Temporal lobe (tissue), 4 donors: ENCODE measurements at places on chromosomes 1 and 21. TPM values are rescaled to one million over a fixed set of nuclear protein-coding genes. Genes with fewer than 3 reads are reported as not detected.

Gene SELL
- 0.49 TPM for total RNA-seq

Gene PTBP2
- total RNA-seq = 215 TPM

Gene FNDC5
- 15.0 TPM for total RNA-seq

Gene ZNF593OS
- total RNA-seq = not detected

Gene S100A7A
- not detected for total RNA-seq

Gene THEMIS2
- 3.7 TPM for total RNA-seq

Gene KIF26B
- 19.7 TPM for total RNA-seq

Gene NPHS2
- total RNA-seq = not detected

Gene ADGRB2
- total RNA-seq = 60.2 TPM

Gene RNF223
- not detected for total RNA-seq

Gene SYNC
- 3.7 TPM for total RNA-seq

Gene SLAMF9
- not detected for total RNA-seq

Gene CHIT1
- total RNA-seq = under 0.01 TPM

Gene OR6N1
- total RNA-seq = not detected

Gene RGSL1
- total RNA-seq = not detected

Gene SPOCD1
- total RNA-seq = not detected

Gene SPRR1A
- total RNA-seq = not detected

Gene ZNF648
- total RNA-seq = 0.25 TPM

Gene LINGO4
- not detected for total RNA-seq

Gene RNF186
- total RNA-seq = not detected

Gene S100A2
- not detected for total RNA-seq

Gene MX2
- 0.98 TPM for total RNA-seq

Gene PPP2R5A
- 18.4 TPM for total RNA-seq

Gene LZIC
- 56.1 TPM for total RNA-seq

Gene PGLYRP3
- total RNA-seq = not detected

Gene AADACL3
- total RNA-seq = not detected

Gene CLK2
- total RNA-seq = 15.0 TPM

Gene SH3D21
- total RNA-seq = 1.7 TPM

Gene TEDDM1
- total RNA-seq = not detected

Gene DNAI4
- 9.6 TPM for total RNA-seq

Gene CFAP74
- 0.25 TPM for total RNA-seq

Gene EXTL1
- total RNA-seq = 0.98 TPM

Gene COL11A1
- 27.3 TPM for total RNA-seq

Gene DCST1
- 0.25 TPM for total RNA-seq

Gene CFHR2
- not detected for total RNA-seq

Gene NGF
- total RNA-seq = 0.74 TPM

Gene PRKAB2
- 48.9 TPM for total RNA-seq

Gene PROK1
- under 0.01 TPM for total RNA-seq
